GM04504 (cell line): ENCODE measurements at places on chromosomes 6 and 20.

DNA sequence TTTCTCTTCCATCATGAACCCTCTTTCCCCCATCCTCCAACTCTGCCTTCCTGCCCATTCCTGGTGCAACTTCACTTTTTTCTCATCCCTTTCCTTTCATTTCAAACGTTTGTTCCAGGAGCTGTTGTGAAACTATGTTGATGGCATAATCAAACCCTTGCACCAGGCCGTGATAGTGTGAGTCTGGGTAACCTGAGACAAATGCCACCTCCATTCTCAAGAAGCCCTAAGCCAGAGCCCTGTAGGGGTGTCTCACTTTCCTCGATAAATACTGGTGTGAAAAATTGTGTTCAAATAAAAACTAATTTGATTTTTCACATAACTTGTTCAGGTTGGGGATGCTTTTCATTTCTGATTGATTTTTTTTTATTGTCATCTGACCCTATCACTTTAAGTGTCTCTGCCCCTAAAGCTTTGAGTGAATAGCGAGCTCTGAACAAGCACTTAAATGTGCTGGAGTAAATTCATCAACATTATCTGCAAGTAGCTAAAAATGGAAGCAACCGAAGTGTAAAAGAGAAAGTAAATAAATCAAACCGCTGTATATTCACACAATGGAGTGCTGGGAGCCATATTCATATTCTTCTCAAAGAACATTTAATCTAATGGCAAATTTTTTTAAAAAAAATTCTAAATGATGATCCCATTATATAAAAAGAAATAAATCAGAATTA lies 303.1 kb upstream of the CDYL start:
- DNase-seq, result no peak

- no peak for DNase-seq
Observed at GRCh38 chr20:35523298-35523888, 6.1 kb downstream of the C20orf173 start.

DNA sequence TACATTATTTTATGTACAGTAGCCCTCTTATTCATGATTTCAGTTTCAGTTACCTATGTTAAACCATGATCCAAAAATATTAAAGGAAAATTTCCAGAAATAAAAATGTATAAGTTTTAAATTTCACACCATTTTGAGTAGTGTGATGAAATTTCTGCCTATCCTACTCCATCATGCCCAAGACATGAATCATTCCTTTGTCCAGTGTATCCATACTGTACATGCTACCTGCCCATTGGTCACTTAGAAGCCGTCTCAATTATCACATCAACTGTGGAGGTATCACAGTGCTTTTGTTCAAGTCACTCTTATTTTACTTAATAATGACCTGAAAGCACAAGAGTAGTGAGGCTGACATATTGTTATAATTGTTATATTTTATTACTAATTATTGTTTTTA lies 32.3 kb upstream of the PLCB4 start:
- DNase-seq, result no peak

DNA sequence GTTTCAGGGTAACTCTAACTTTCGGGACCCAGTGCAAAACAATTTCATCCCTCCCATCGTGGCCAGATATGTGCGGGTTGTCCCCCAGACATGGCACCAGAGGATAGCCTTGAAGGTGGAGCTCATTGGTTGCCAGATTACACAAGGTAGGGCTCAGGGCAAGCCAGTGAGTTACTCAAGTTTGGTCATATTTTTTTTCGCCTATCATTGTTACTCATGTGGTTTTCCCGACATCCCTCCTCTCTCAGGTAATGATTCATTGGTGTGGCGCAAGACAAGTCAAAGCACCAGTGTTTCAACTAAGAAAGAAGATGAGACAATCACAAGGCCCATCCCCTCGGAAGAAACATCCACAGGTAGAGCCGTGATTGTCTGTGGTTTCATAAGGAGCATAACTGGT lies 58.2 kb downstream of the DCBLD1 start:
- no peak for DNase-seq

DNA sequence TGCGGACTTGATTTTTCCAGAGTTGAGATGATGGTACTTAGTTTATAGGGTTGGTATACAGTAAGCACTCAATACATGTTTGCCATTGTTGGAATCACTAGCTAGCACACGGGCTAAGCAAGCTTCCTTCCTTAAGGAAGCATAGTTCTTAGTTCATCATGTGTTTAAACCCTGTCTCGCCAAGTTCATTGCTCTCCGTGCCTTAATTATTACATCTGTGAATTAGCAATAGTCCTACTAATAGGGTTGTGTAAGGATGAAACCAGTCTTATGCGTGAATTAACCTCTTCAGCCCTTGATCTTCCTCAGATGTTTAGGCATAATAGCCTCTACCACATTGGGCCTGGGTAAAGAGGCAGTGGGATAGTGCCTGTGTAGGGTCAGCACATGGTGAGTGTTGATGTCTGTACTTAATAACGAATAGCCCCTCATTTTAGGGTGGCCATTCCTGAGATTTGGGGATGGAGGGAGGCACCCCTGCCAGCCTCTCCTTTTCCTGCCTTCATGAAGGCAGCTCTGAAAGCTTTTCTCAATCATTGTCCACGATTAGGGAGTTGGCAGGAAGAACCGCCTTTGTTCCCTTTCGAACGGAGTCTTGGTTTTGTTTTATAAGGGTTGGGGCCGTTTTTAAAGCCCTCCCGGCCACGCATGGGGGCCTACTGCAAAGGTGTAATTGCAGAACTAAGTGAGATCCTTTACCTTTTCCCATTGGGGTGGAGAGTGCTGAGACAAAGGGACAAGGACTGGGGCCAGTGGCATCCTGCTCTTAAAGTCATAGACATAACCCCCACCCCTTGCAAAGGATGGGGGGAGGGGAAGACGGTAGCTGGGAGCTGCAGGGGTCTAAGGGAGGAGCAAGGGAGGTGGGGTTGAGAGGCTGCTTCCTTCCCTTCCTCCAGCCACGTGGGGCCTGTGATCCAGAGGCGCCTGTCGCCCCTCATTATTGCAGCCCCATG lies 2.1 kb downstream of the DNMT3B start:
- DNase-seq, result no peak

DNA sequence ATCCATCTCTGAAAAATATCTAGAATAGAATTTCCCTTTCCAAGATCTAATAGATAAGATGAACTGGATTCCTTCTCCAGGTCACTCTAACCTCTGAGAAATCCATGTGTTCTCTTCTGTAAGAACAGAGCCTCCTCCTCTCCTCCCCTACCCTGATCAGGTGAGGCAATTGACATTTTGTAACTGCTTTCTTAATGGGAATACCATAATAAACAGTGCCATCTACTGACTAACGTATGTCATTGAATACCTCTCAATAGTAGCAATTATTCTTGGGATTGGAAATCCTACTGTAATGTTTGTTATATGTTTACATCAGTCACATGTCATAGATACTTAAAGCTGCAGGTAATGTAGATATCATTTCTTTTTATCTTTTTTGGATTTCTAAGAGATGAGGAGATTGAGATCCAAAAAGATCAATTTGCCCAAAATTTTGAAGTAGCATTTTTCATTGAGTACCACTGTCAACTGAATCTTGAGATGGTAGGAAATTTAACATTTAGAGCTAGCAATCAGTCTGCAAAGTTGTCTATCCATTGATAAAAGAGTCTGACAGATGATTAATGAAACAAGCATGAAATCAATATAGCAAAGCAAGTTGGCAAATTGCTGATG lies 365.8 kb upstream of the HSF2 start:
- DNase-seq, result peak; percentile 38

DNA sequence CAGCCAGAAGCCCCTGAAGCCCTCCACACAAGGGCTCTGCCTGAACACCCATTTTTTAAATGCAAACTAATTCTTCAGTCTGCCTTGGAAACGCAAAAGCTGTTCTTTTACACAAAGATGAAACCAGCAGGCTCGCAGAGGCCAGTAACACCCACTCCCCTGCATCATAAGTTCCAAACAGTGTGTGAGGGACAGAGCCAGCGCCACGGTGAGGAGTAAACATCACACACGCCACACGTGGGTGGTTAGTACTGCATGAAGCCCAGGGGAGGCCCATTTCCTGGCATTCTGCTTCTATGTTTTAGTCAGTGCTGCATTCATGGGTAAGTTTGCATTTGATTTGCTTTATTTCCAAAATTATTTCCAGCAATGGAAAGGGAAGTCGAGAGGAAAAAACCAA lies 217.7 kb upstream of the RIN2 start:
- DNase-seq, result no peak

DNA sequence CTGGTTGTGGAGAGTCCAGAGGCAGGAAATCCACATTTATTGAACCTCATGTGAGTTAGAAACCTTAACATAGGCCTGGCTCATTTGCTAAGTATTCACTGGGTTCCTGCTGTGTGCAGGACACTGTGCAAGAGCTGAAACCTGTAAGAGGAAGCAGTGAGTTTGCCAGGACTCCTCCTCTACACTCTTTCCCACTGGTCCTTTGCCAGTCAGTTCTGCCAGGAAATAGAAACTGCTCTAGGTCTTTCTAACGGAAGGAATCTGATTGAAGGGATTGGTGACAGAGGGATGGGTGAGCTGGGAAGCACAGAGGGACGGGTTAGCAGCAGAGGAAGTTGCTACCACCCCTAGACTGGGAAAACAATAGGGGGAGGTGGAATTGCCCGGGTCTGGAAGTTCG lies 234.2 kb upstream of the ECI2 start:
- peak; percentile 67 for DNase-seq

GRCh38 chr6:26205625-26206574 lies 118.7 kb downstream of the HFE start:
- DNase-seq, result no peak

- no peak for DNase-seq
Observed at GRCh38 chr6:118319894-118320649, 228.0 kb upstream of the PLN start.

- DNase-seq, result no peak
Observed at GRCh38 chr20:33526769-33527168, 36.9 kb downstream of the CBFA2T2 start.

DNA sequence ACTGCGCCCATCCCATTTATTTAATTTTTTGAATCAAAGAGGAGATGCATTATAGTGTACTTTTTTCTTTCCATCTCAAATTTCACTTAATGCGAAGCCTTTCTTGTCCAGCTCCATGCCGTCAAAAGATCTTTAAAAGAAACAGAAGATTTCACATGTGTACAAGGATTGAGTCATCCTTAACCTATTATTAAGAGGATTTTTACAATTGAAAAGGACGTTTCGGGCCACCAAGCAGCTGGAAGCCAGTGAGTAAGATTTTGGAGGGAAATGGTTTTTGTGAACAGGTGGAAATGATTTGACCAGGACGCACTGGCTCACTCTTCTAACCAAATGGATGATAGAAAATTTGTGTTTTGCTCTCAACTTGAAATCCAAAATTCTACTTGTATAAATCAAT lies 15.1 kb upstream of the CCDC170 start:
- DNase-seq, result no peak
